ENCODE measurements at places on chromosomes 4 and X.

GRCh38 chrX:378443-378842 is 8.3 kb downstream of the PPP2R3B start:
- no peak for DNase-seq

DNA sequence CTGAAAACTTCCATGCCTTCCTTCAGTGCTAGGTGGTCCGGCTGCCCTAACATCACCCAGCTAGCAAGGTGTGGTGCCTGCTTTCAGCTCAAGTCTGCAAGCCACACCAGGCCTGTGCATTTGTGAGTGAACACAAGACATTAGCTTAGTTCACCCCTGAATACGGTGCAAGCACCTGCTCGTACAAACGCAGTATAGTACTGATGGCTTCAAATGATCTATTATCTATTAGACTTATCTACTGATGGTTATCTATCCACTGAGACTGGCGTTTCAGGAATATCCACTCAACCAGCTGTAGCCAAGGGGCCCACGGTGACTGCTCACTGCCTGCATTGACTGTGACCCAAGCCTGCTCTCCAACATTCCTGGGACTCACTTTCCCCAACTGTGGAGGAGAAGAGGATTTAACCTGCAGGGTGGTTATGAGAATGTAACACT is 155.9 kb downstream of the SHOX start:
- no peak for DNase-seq

- DNase-seq, result no peak
These were observed 32.4 kb downstream of the CLDN22 start for GRCh38 chr4:183287677-183288076.

DNA sequence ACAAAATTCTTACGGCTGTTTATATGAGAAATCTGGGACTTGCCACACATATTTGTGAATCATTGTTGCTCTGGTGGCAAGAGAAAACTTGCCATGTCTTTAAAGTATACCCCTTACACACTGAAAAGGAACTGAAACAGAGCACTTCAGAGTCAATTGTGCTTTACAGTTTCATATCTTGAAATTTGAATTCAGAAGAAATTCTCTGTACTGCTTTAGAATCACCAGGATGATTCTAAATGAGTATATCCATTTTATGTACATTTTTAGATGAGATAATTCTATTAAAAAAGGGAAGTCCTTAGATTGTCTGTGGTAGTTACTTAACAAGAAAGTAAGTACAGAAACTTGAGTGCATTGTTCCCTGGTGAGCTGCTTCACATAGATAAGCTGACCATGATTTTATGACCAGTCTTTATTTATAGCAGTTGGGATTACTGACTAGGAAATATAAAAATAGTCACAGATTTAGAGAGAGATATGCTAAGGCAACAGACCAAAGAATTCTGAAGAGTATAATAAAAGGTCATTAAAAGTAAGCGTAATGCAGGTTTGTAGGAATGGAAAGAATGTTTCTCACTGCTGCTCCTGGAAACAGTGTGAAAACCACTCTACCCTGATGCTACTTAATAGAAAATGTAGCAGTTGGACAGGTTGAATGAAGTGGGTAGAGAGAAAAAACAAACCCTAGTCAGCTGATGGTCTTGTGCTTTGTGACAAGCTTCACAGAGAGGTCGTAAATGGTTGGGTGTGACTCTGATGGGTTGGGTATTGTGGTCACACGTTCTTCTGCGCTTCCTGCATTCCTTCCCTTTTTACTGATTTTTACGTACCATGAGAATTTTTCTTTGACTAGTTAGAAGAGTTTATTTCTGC is 41.0 kb downstream of the FNIP2 start:
- DNase-seq, result no peak

GRCh38 chr4:140653718-140654494 is 85.1 kb upstream of the UCP1 start:
- no peak for DNase-seq

DNA sequence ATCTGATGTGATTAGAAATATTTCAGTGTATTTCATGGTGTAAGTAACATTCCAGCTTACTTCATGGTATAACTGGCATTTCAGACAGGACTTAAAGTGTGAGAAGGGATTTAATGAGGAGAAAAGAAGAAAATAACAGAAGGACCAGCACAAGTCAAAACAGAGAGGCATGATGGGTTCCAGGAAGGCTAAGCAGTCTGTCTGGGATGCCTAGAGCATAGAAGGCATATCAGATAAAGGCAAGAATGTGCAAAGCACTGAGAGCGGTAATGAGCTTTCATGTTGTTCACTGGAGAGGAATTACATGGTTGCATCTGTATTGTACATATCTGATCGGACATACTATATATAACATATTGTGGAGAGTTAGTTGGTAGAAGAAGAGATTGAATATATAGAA is 54.2 kb downstream of the GRID2 start:
- DNase-seq, result no peak

All from psoas muscle (tissue), 8 donors.